ENCODE measurements at places on chromosomes 7 and 10. TPM values are rescaled to one million over a fixed set of nuclear protein-coding genes. Genes with fewer than 3 reads are reported as not detected.

INMT gene
- total RNA-seq = 3.3 TPM

CRTAC1 gene
- not detected for total RNA-seq

IQUB gene
- 0.35 TPM for total RNA-seq

DNA sequence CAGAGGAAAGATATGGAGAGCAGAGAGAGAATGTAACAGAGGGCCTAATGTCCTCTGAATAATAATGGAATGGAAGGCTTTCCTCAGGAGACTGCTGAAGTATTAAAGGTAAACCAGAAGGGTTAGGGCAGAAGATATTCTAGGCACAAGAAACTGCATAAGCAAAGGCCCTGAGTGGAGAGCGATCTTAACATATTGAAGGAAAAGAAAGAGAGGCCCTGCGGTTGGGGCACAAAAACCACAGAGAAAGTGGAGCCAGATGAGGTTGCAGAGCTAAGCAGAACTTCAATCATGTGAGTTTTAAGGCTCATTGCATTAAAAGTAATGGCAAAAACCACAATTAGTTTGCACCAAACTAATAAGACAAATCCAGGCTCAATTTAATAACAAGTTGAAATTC lies 115.8 kb upstream of the VSTM2A start:
- H3K27ac ChIP-seq = no peak overlapping the region
- no peaks in the 10 kb centered on the region for H3K36me3 ChIP-seq
- no peak for DNase-seq
- H3K4me3 ChIP-seq = no peak overlapping the region

- no peak overlapping the region for H3K27ac ChIP-seq
- H3K36me3 ChIP-seq = no peaks in the 10 kb centered on the region
- no peaks in the 10 kb centered on the region for H3K27me3 ChIP-seq
- H3K4me3 ChIP-seq = no peak overlapping the region
- no peak for DNase-seq
- peaks cover 15% of the 10 kb centered on the region for H3K4me1 ChIP-seq
These were observed 483.9 kb upstream of the NRP1 start for GRCh38 chr10:33818343-33818742.

GRCh38 chr10:23606456-23606855 lies 167.6 kb downstream of the OTUD1 start:
- no peak for DNase-seq
- H3K4me1 ChIP-seq = no peaks in the 10 kb centered on the region
- no peaks in the 10 kb centered on the region for H3K36me3 ChIP-seq
- no peaks in the 10 kb centered on the region for H3K27me3 ChIP-seq
- H3K27ac ChIP-seq = no peak overlapping the region
- H3K4me3 ChIP-seq = no peak overlapping the region

DNA sequence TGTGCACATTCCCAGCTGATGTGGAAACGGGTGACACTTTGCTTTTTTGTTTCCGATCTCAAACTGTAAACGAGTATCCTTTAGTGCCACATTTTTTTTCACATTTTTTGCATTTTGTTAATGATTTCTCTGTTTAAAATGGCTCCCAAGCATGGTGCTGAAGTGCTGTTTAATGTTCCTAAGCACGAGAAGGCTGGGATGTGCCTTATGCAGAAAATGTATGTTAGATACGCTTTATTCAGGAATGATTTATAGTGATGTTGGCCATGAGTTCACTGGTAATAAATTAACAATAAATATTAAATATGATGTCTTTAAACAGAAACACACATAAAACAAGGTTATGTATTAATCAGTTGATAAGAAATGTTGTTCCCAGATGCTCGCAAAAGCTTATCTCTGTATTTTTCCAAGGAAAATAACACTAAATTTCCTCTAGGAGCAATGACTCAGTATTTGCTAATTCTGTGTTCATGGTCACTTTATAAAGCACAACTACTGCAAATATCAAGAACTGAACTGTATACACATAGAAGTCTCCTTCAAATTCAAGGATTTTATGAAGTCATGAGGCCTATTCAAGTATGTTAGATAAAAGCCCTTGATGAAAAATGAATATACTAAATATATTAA lies 305.9 kb upstream of the SMIM30 start:
- no peak for DNase-seq
- no peaks in the 10 kb centered on the region for H3K4me1 ChIP-seq
- no peaks in the 10 kb centered on the region for H3K36me3 ChIP-seq
- H3K27me3 ChIP-seq = no peaks in the 10 kb centered on the region
- no peak overlapping the region for H3K27ac ChIP-seq
- H3K4me3 ChIP-seq = no peak overlapping the region
